Progenitor cell of endocrine pancreas (in vitro differentiated cells): ENCODE measurements at places on chromosomes 1 and 21. TPM values are rescaled to one million over a fixed set of nuclear protein-coding genes. Genes with fewer than 3 reads are reported as not detected.
A peak's percentile ranks its signal among the peaks of the same experiment; 100 is the strongest.

- DNase-seq = no peak
Observed at GRCh38 chr1:188782220-188782841, 1695.3 kb downstream of the BRINP3 start.

GRCh38 chr21:45877821-45878469, 103.6 kb upstream of the COL6A1 start:
- no peak for DNase-seq

- no peak for DNase-seq
Observed at GRCh38 chr1:1144843-1145546, 28.7 kb upstream of the TTLL10 start.

DNA sequence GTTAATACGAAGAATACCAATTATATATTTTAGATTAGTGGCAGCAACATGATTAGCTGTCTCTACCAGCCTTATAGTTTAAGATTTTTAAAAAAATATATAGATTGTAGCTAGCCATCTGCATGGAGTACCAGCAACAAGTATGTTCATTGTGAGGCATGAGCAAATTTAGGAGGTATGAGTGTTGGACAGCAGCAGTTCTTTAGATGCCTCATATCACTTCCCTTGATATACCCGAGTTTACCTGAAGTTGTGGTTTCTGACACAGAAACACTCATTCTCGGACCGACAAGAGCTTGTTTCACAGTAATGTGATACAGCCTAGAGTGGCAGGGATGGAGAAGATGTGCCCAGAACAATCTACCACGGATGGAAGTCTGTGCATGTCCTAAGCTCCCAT, 69.1 kb downstream of the RGS18 start:
- DNase-seq = no peak

GRCh38 chr1:20574686-20575540, 14.0 kb upstream of the CDA start:
- DNase-seq = peak; percentile 51

ADAMTS4 gene
- 0.22 and 0.24 TPM in 2 replicates for total RNA-seq
